ENCODE measurements at places on chromosomes 12 and 14.

GRCh38 chr14:90276646-90277367, 20.5 kb downstream of the PSMC1 start:
- H3K4me1 ChIP-seq, result peaks cover 19% of the 10 kb centered on the region
- H3K27ac ChIP-seq, result no peak overlapping the region
- H3K36me3 ChIP-seq, result peaks cover 17% of the 10 kb centered on the region
- peak; percentile 28 for DNase-seq

GRCh38 chr14:102911991-102912761, 10.3 kb upstream of the AMN start:
- DNase-seq, result no peak
- H3K4me3 ChIP-seq, result no peak overlapping the region
- H3K27me3 ChIP-seq, result no peaks in the 10 kb centered on the region
- peak overlapping the region; percentile 30 for H3K27ac ChIP-seq
- H3K4me1 ChIP-seq, result no peaks in the 10 kb centered on the region
- peaks cover 3% of the 10 kb centered on the region for H3K36me3 ChIP-seq

- H3K4me3 ChIP-seq, result no peak overlapping the region
- no peaks in the 10 kb centered on the region for H3K36me3 ChIP-seq
- DNase-seq, result no peak
- no peaks in the 10 kb centered on the region for H3K27me3 ChIP-seq
These were observed 230.7 kb upstream of the SLC16A7 start for GRCh38 chr12:59365133-59365532.

GRCh38 chr14:94823556-94824341, 53.8 kb upstream of the GSC start:
- H3K4me3 ChIP-seq, result no peak overlapping the region
- DNase-seq, result no peak
- H3K36me3 ChIP-seq, result no peaks in the 10 kb centered on the region
- H3K27me3 ChIP-seq, result peaks cover 5% of the 10 kb centered on the region

- no peak overlapping the region for H3K27ac ChIP-seq
- peaks cover 4% of the 10 kb centered on the region for H3K4me1 ChIP-seq
- DNase-seq, result no peak
- no peaks in the 10 kb centered on the region for H3K27me3 ChIP-seq
These were observed 175.5 kb downstream of the AEBP2 start for GRCh38 chr12:19614601-19615383.

DNA sequence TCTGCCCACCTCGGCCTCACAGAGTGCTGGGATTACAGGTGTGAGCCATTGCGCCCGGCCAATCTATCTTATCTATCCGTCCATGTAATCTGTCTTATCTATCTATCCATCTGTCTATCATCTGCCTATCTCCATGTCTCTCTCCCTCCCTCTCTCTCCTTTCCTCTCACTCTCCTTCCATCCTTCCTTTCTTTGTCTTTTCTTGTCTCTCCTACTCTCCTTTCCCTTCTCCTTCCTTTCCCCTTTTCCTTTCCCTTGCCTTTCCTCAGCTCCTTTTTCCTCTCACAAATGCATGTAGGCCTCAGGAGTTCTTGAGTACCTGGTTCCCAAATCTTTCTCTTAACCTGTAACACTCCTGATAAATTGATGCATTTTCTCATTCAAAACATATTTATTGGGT, 89.3 kb upstream of the WSCD2 start:
- no peaks in the 10 kb centered on the region for H3K36me3 ChIP-seq
- no peak overlapping the region for H3K27ac ChIP-seq
- H3K4me1 ChIP-seq, result no peaks in the 10 kb centered on the region
- H3K27me3 ChIP-seq, result no peaks in the 10 kb centered on the region
- DNase-seq, result no peak
- no peak overlapping the region for H3K4me3 ChIP-seq

- H3K27me3 ChIP-seq, result peaks cover 9% of the 10 kb centered on the region
- DNase-seq, result no peak
- H3K27ac ChIP-seq, result no peak overlapping the region
- H3K4me3 ChIP-seq, result no peak overlapping the region
- H3K4me1 ChIP-seq, result no peaks in the 10 kb centered on the region
These were observed 108.7 kb upstream of the OTX2 start for GRCh38 chr14:56918849-56919574.

- peak; percentile 47 for DNase-seq
- H3K27ac ChIP-seq, result no peak overlapping the region
- peaks cover 18% of the 10 kb centered on the region for H3K4me1 ChIP-seq
These were observed 4.2 kb upstream of the KLC1 start for GRCh38 chr14:103624860-103625259.

DNA sequence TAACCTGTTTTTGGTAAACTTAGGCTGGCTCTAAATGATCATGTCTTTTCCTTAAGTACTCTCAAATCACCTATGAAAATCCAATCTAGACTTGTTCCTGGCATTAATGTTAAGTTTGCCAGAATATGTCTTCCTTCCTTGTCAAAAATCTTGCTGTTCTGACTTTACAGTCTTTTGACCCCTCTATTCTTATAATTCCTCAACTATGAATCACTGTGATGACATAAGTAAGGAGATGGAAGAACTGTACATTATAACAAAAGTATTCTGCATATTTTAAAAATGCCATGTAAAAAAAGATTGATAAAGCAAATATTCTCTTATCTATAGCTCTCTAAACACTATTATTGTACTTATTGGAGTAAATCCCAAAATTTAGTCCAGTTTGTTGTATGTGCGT, 51.4 kb upstream of the BAZ1A start:
- H3K4me1 ChIP-seq, result peaks cover 31% of the 10 kb centered on the region
- no peaks in the 10 kb centered on the region for H3K36me3 ChIP-seq
- H3K27ac ChIP-seq, result peak overlapping the region; percentile 44
- H3K4me3 ChIP-seq, result no peak overlapping the region

DNA sequence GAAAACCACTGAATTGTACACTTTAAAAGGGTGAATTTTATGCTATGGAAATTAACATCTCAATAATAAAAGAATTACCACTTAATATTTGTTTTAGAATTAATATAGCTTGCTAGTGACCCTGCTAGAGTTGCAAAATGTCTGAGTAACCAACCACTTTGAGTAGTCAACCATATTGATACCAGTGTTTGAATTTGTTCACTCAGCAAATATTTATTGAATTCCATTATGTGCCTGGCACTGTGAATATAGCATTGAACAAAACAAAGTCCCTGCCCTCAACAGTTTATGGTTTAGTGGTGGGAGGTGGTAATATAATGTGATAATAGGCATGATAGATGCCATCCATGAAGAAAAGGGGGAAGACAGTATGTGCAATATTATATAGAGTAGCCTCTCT, 4.6 kb downstream of the SNRPF start:
- H3K27me3 ChIP-seq, result no peaks in the 10 kb centered on the region
- H3K27ac ChIP-seq, result no peak overlapping the region
- no peak overlapping the region for H3K4me3 ChIP-seq
- DNase-seq, result no peak
- peaks cover 27% of the 10 kb centered on the region for H3K4me1 ChIP-seq

GRCh38 chr14:30020271-30020670, 92.6 kb upstream of the PRKD1 start:
- DNase-seq, result no peak
- no peaks in the 10 kb centered on the region for H3K36me3 ChIP-seq
- H3K27ac ChIP-seq, result no peak overlapping the region
- H3K27me3 ChIP-seq, result no peaks in the 10 kb centered on the region
- H3K4me3 ChIP-seq, result no peak overlapping the region
- H3K4me1 ChIP-seq, result no peaks in the 10 kb centered on the region

DNA sequence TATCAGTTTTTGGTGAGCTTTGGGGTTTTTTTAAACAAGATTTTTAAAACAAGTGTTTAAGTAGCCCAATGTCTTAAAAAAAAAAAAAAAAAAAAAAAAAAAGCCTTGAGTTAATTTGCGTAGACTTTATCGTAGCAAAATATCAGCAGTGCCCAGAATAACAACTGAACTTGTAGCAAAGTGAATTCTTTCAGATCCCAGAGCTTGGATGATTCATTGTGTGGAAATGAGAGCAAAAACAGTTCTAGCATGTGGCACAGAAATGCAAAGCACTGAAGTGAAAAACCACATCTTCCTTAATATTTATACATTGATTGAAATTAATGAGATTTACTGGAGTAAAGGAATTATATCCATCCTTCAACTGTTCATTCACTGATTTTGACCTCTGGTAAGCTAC, 258.1 kb downstream of the EGLN3 start:
- H3K36me3 ChIP-seq, result no peaks in the 10 kb centered on the region
- DNase-seq, result no peak
- no peak overlapping the region for H3K4me3 ChIP-seq
- H3K27ac ChIP-seq, result no peak overlapping the region
- no peaks in the 10 kb centered on the region for H3K4me1 ChIP-seq

GRCh38 chr12:82793751-82794281, 107.1 kb downstream of the TMTC2 start:
- H3K27ac ChIP-seq, result no peak overlapping the region
- no peaks in the 10 kb centered on the region for H3K27me3 ChIP-seq
- H3K4me1 ChIP-seq, result no peaks in the 10 kb centered on the region
- no peak for DNase-seq

DNA sequence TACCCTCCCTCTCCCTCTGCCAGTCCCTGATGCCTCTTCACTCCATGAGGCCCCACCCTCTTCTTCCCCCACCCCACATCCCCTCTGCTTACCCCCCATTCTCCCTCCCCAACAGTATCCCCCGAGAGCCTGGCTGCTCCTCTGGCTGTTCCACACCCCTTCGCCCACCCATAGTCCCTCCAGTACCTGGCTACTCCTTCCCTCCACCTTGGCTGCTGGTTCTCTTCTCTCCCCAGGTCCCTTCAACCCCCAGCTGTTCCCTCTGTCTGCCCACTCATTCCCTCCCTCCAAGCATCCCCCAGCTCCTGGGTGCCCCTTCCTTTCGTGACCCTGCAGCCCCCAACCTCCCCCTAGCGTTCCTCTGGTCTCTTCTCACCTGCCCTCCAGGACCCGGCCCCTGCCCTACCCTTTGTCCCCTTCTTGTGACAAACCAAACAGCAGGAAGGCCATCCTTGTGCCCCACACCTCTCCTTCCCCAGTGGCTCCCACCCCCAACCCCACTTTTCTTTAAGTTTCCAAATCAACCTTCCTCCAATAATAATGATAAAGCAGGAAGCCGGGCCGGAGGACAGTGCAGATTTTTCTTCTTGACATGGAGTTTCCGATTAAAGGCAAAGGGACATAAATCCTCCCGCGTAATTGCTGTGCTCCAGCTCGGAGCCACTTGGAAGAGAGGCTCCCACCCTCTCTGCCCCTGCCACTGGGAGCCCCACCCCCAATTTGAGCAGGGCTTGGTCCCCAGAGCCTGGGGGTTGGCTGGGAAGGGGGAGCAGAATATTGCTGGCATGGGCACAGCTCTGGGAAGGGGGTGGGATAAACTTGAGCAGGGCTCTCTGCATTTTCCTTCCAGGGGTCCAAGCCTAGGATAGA, 40.0 kb downstream of the SMUG1 start:
- H3K4me1 ChIP-seq, result no peaks in the 10 kb centered on the region
- no peak for DNase-seq
- H3K4me3 ChIP-seq, result no peak overlapping the region
- H3K27ac ChIP-seq, result no peak overlapping the region

GRCh38 chr14:28758885-28759652, 7.5 kb upstream of the FOXG1 start:
- H3K27ac ChIP-seq, result no peak overlapping the region
- no peak for DNase-seq
- no peak overlapping the region for H3K4me3 ChIP-seq
- peaks cover 83% of the 10 kb centered on the region for H3K27me3 ChIP-seq
- H3K36me3 ChIP-seq, result peaks cover 3% of the 10 kb centered on the region

DNA sequence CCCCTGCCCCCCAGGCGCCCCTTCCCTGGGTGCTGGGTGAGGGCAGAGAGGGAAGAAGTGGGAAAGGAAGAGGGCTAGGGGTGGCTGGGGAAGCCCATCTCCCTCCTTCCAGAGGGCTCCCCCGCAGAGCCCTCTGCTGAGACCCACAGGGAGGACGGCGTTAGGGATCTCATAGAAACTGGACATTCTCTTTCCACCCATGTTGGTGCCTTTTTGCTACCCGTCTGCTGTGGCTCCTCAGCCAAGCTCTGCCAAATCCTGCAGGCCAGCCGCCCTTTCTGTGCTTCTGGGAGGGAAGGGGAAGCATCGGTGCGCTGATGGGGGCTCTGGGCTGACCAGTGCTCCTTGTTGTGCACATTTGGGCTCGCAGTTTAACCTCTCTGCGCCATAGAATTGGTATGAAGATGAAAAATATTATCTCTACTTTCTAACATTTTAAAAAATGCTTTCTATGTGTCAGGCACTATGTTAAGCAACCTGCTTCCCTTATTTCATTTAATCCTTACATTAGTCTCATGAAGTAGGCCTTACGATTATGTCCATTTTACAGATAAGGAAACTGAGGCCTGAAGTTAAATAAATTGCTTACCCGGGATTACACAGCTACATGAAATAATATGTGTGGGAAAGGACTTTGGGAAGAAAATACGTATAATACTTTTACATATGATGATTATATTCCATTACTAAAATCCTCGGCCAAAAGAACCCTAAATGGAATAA, 981 bp downstream of the SLC48A1 start:
- peaks cover 30% of the 10 kb centered on the region for H3K4me1 ChIP-seq
- H3K36me3 ChIP-seq, result no peaks in the 10 kb centered on the region
- H3K27ac ChIP-seq, result no peak overlapping the region
- peak overlapping the region; percentile 90 for H3K4me3 ChIP-seq
- no peak for DNase-seq

DNA sequence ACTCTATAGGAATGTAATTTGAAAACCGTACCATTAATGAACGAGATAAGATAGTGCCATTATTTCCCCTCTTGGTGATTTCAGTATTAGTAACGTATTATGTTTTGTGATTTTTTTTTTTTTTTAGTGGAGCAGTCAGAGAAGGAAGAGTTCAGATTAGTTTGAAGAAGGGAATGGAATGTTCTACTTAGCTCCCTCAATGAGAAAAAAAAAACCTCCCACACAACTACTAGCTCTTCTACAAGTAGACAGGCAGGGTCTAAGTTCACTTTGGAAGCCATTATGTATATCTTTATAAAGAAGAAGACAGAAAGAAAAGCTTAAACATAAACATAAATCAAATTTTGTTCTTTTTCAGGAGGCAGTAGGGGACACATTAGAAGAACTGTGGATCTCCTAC, 27.3 kb downstream of the PNMA1 start:
- H3K27me3 ChIP-seq, result no peaks in the 10 kb centered on the region
- no peaks in the 10 kb centered on the region for H3K4me1 ChIP-seq
- DNase-seq, result no peak
- H3K36me3 ChIP-seq, result peaks cover 2% of the 10 kb centered on the region
- no peak overlapping the region for H3K4me3 ChIP-seq
- no peak overlapping the region for H3K27ac ChIP-seq

DNA sequence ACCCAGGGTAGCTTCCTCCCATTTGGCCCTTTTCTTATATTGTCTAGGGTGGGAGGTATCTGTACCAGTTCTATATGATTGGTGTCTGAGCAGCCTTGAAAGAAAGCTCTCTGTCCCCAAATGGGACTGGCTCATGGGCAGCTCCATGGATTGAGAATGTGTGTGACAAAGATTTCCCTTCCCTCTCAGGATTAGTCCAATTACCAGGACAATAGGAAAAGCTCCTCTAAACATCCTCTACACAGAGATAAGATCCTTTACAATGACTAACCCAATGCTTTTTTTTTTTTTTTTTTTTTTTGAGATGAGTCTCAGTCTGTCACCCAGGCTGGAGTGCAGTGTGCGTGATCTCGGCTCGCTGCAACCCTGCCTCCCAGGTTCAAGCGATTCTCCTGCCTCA, 112.1 kb downstream of the SLC35F4 start:
- no peaks in the 10 kb centered on the region for H3K27me3 ChIP-seq
- DNase-seq, result no peak
- H3K36me3 ChIP-seq, result no peaks in the 10 kb centered on the region
- no peaks in the 10 kb centered on the region for H3K4me1 ChIP-seq
- no peak overlapping the region for H3K4me3 ChIP-seq

GRCh38 chr12:42741771-42742510, 152.4 kb upstream of the PRICKLE1 start:
- H3K27ac ChIP-seq, result no peak overlapping the region
- no peak for DNase-seq
